ENCODE measurements at places on chromosomes 11 and 22. TPM values are rescaled to one million over a fixed set of nuclear protein-coding genes. Genes with fewer than 3 reads are reported as not detected.

DNA sequence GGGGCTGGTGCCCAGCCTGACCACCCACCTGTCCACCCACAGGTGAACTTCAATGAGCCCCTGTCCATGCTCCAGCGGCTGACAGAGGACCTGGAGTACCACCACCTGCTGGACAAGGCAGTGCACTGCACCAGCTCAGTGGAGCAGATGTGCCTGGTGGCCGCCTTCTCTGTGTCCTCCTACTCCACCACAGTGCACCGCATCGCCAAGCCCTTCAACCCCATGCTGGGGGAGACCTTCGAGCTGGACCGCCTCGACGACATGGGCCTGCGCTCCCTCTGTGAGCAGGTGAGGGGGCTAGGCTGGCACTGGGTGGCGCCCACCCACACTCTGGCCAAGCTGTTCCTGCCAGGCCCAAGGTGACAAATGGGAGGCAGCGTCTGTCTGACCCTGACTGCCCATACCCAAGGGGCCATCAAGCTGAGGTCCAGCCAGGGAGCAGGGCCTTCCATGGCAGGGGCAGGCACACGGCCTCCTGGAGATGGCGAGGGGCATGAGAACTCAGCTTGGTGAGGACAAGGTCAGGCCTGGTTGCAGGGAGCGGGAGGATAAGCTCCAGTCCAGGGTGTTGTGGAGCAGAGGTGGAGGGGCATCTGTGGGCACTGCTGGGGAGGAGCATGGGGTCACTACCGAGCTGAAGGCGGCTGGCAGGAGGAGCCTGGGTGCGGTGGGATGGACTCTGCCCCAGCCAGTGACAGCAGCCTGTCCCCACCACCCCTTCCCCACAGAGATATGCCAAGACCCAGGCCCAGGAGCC is 77.7 kb downstream of the MORC2 start:
- peak; percentile 72 for DNase-seq

- DNase-seq: no peak
Measured at GRCh38 chr11:121696177-121696871, 243.6 kb upstream of the SORL1-AS1 start.

SYT13 gene
- 0.21 TPM for total RNA-seq

PGR gene
- 2.2 TPM for total RNA-seq

GRCh38 chr11:118001494-118001971 is 15.3 kb downstream of the IL10RA start:
- DNase-seq: no peak

CRYBA4 gene
- total RNA-seq: not detected

DNA sequence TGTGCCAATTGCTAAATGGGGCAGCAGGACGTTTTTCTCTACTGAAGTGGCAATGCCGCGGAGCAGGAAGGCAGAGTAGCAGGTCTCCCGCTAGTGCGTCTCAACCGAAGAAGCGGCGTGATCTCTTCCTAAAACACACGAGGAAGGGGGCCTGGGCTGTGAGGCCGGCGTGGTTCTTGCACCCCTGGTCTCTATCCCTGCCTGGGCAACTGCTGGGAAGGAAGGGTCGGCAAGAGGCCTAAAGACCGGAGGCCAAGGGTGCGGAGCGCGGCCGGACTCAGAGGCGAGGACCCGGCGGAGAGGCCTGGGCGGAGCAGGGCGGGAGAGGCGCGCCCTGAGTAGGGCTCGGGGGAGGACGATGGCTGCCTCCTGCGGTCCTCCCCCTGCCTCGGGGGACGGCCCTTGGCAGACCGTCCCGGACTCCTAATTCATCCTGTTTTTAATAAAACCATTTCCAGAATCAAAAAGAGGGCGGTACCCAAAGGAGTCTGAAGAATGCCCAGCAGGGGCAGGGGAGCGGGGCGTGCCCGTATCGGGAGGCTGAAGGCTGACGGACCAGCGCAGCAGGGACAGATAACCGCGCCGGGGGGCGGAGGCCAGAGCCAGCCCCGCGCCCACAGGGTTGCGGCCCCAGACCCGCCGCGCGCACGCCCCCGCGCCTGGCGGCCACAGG is 572 bp upstream of the APLP2 start:
- DNase-seq: peak; percentile 92

C11orf42 gene
- total RNA-seq: not detected

DNA sequence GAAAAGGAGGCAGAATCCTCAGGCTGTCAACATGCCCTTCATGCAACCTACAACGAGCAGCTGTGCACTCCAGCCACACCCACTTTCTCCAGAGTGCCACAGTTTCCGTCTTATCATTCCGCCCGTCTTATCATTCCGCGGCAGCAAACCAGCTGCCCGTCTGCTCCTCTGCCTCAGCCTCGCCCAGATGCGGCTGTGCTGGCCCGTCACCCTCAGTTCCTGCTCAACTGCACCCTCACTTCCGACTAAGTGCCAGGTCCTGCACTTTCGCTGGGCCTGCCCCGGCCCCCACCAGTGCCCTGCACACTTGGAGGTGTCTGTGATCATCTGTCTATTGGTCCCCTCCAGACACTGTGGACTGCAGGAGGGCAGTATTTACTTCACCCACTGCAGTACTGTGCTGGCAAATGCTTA is 43.7 kb downstream of the MICAL3 start:
- DNase-seq: no peak

MMP1 gene
- 9.5 TPM for total RNA-seq

RIBC2 gene
- total RNA-seq: 4.5 TPM

- DNase-seq: no peak
Measured at GRCh38 chr22:22210375-22210774, 34.2 kb upstream of the VPREB1 start.

LGR4 gene
- total RNA-seq: 6.9 TPM

TMPRSS4 gene
- total RNA-seq: 3.5 TPM

All from left lung (tissue), 14 donors.